NCI-H146 (cell line): ENCODE measurements at places on chromosomes 2 and 18.
A peak's percentile ranks its signal among the peaks of the same experiment; 100 is the strongest.

GRCh38 chr18:22345718-22346117 is 72.0 kb downstream of the CTAGE1 start:
- DNase-seq: no peak

GRCh38 chr2:218074031-218074430 is 5.0 kb downstream of the RUFY4 start:
- peak; percentile 1 for DNase-seq

GRCh38 chr2:30197570-30198192 is 33.7 kb upstream of the LBH start:
- no peak for DNase-seq

DNA sequence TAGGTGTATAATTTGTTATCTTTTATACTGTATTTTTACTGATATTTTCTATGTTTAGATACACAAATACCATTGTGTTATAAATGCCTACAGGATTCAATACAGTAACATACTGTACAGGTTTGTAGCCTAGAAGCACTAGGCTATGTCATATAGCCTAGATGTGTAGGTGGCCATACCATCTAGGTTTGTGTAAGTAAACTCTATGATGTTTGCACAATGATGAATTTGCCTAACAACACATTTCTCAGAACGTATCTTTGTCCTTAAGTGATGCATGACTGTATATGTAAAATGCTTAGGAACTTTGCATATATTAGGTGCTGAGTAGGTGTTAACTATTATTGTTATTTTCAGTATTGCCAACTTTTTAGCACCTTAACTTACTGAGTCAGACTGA is 17.3 kb downstream of the UNC80 start:
- DNase-seq: no peak

DNA sequence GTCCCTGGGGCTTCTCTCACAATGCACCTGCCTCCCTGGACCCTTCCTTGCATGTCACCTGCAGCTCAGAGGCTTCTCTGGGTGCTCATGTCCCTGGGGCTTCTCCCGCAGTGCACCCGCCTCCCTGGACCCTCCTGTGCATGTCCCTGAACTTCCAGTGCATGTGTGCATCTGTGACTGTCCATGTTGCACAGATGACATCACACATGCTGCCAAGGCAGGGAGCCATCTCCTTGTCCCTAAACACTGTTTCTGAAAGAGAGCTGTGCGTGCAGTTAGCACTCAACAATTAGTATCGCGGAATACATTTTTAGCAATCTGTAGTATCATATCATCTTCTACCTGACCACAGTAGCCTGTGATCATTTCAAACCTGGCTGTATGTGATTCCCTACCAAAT is 216.4 kb upstream of the PXDN start:
- DNase-seq: no peak

- no peak for DNase-seq
Measured at GRCh38 chr18:24446453-24446852, 14.0 kb upstream of the HRH4 start.

DNA sequence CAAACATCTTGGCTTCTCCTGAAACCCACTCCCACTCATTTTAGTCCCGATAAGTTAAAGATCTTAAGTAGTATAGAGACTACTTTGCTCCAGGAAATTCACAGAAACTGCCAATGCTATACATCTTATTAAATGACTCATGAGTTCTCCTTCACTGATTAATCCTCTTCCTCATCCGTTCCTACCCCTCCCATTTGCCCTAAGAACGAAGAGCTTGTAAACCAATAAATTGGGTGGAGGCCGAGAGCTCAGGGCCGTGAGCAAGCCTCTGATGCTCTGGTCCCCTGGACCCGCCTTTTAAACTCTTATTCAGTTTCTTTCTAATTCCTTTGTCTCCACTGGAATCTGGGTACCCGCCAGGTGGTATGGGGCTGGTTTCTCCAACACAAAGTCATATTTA is 68.6 kb downstream of the METTL8 start:
- DNase-seq: no peak

GRCh38 chr2:159516241-159516758 is 100.0 kb downstream of the BAZ2B start:
- peak; percentile 89 for DNase-seq

GRCh38 chr2:157032017-157032416 is 225.5 kb upstream of the GALNT5 start:
- DNase-seq: no peak

- no peak for DNase-seq
Measured at GRCh38 chr2:136389809-136390208, 271.9 kb upstream of the CXCR4 start.

GRCh38 chr2:126809340-126809739 is 89.3 kb upstream of the TEX51 start:
- DNase-seq: no peak

DNA sequence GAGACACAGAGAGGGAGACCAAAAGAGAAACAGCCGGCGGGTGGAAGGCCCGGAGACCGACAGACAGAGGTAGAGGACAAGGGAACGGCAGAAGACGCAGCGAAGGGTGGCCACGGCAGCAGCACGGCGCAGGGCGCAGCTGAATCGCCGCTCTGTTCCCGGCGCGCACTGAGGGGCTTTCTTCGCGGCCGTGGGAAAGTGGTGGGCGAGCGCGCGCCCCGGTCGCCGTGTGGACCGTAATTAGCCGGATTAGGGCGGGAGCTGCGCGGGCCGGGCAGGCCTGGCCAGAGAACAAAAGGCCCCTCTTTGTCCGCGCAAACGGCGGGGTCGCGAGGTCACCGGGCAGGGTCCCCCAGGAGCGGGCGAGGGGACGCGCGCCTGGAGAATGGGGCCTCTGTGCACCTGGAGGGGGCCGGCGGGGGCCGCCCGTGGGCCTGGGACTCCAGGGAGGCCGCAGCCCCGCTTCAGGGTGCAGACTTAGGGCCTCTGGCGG is 158.3 kb downstream of the ZFP36L2 start:
- DNase-seq: no peak

DNA sequence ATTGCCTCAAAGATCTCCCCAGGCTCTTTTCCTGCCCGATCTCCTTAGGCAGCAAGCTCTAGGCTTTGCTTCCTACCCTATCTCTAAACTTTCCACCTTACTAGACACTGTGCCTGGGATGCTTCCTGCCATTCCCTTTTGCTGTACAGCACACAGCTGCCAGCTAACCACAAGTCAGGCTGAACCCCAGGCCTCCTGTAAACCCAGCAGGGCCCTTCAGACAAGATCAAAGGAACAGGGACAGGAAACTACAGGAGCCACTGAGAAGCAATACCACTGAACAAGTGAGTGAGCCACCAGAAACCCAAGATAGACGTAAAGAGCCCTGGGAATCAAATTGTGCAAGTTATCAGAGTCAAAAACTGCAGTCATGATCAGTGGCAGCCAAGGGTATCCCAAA is 180.7 kb downstream of the SUCLG1 start:
- DNase-seq: no peak

- no peak for DNase-seq
Measured at GRCh38 chr2:54942373-54942772, 107.9 kb downstream of the RTN4 start.

- no peak for DNase-seq
Measured at GRCh38 chr2:162241571-162241970, 1.7 kb downstream of the FAP start.

DNA sequence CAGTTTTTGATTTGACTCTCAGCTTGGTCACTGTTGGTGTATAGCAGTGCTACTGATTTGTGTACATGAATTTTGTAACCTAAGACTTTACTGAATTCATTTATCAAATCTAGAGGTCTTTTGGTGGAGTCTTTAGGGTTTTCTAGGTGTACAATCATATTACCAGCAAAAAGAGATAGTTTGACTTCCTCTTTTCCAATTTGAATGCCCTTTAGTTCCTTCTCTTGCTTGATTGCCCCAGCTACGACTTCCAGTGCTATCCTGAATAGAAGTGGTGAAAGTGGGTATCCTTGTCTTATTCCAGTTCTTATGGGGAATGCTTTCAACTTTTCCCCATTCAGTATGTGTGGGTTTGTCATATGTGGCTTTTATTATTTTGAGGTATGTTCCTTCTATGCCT is 312.9 kb upstream of the REV1 start:
- no peak for DNase-seq

DNA sequence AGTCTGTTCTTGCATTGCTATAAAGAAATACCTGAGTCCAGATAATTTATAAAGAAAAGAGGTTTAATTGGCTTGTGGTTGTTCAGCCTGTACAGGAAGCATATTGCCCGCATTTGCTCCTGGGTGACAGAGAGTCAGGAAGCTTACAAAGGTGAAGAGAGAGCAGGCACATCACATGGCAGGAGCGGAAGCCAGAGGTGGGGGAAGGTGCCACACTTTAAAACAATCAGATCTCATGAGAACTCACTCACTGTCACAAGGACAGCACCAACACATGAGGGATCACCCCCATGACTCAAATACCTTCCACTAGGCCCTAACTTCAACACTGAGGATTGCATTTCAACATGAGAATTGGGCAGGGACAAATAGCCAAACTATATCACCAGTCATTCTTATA is 124.8 kb upstream of the COL5A2 start:
- DNase-seq: no peak
